GM04503 (cell line): ENCODE measurements at places on chromosomes 7 and 10.

DNA sequence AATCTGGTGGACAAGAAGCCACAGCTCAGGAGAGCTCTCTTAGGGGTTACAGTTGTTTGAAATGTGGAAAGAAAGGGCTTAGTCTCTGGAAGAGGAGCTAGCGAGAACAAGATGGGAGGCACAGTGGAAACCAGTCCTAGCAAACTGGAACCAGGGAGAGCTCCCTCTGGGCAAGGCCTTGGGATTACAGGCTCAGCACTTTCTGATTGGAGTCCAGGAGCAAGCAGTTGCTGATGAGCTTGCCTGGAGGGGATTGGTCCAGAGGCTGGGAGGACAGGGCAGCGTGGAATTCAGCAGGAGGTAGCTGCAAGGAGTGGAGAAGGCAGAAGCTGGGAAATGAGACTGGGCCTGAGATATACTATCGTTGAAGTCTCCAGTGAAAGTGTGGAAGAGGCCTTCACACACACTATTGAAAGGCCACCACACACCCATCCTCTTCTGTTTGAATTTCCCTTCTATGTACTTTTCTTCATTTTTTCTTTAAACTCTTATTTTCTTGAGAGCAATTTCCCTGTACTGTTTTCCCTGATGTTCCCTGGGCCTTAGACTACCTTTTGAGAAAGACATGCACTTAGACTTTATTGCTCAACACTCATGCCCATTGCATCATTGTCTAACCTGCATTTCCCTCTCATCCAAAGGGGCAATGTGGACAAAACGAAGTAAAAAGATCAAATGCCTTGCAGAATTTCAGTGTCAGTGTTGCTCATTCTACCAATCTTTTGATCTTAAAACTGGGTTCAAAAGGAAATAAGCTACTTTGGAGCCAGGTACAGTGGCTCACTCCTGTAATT is 57.8 kb upstream of the LANCL2 start:
- no peak for DNase-seq

DNA sequence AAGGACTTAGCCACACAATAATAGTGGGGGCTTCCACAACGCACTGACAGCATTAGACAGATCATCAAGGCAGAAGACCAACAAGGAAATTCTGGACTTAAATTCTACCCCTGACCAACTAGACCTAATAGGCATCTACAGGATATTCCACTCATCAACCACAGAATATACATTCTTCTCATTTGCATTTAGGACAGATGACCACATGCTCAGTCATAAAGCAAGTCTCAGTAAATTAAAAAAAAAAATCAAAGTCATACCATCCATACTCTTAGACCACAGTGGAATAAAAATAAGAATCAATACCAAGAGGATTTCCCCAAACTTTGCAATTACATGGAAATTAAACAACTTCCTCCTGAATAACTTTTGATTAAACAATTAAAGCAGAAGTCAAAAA is 155.9 kb downstream of the CDK14 start:
- DNase-seq = no peak

DNA sequence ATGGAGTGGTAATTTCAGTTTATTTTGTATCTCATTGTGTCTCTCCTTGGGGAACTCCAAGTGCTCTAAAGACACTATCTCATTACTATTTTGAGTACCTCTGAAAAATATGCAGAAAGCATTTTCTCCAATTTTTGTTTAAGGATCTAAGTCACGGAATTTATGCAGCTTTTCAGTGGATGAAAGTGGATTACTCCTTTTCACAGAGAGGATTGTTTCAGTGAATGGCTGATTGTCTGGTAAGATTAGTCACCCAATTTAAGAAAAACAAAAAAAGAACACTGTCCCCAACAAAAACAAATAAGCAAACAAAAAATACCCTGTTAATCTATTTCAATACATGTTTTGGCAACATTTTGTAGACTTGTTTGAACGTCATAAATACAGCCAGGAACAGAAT is 338.3 kb upstream of the TEX47 start:
- no peak for DNase-seq

GRCh38 chr7:8560501-8560900 is 127.1 kb downstream of the NXPH1 start:
- DNase-seq = no peak

DNA sequence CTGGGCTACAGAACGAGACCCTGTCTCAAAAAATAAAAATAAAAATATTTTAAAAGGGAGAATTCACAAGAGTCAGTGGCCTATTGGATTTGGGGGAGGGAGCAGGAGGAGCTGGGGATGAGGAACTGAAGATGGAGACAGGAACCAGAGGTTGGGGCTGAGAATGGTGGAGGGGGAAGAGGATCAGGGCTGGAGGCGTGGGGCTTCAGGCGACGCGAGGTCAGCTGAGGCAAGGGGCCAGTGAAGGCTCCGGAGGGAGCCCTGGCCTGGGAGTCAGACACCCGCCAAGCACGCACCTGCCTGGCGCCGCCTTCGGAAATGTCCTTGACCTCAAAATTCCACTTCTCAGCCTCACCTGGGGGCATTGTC is 671 bp upstream of the CLEC2L start:
- no peak for DNase-seq

- no peak for DNase-seq
Observed at GRCh38 chr10:131689486-131689885, 211.3 kb upstream of the PPP2R2D start.

- no peak for DNase-seq
Observed at GRCh38 chr7:158828133-158829020, 932 bp downstream of the ESYT2 start.

- no peak for DNase-seq
Observed at GRCh38 chr10:97827702-97828291, 21.8 kb upstream of the GOLGA7B start.

GRCh38 chr10:125999694-126000093 is 103.3 kb downstream of the FANK1 start:
- no peak for DNase-seq

DNA sequence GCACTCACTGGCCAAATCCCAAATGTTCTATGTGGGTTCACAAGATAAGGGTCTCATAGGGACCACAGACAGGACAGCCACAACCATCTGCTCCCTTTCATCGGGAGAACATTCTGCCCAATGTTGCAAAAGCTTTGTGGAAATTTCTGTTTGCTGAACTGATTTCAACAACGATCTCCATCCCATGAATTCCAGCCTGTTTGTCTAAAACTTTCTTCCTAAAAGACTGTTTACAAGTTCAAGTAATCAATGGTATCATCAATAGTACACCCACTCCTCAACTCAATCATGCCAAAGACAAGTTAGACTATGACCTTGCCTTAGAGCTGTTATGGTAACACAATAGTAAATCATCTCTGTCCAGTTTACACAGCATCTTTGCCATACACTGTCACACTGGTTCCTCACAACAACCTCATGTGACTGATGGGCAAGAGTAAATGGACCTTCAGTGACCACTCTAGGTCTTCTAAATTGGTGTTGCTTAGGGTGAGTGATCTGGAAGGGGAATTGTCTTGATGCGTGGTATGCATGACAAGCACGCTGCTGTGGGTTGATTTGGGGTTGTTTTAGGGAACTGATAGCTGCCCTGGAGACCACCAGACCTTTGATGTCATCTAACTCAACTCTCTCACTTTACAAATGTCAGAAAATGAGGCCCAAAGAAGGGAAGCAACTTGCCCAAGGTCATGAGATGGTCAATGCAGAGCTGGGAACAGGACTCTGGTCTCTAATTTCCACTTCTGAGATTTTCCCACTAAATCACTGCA is 95.1 kb downstream of the PPP1R3C start:
- no peak for DNase-seq

GRCh38 chr10:36464291-36464690 is 661.1 kb upstream of the ANKRD30A start:
- no peak for DNase-seq

- DNase-seq = no peak
Observed at GRCh38 chr10:61460835-61461234, 7.7 kb upstream of the TMEM26 start.

GRCh38 chr10:13885238-13885990 is 298.6 kb downstream of the PRPF18 start:
- no peak for DNase-seq

DNA sequence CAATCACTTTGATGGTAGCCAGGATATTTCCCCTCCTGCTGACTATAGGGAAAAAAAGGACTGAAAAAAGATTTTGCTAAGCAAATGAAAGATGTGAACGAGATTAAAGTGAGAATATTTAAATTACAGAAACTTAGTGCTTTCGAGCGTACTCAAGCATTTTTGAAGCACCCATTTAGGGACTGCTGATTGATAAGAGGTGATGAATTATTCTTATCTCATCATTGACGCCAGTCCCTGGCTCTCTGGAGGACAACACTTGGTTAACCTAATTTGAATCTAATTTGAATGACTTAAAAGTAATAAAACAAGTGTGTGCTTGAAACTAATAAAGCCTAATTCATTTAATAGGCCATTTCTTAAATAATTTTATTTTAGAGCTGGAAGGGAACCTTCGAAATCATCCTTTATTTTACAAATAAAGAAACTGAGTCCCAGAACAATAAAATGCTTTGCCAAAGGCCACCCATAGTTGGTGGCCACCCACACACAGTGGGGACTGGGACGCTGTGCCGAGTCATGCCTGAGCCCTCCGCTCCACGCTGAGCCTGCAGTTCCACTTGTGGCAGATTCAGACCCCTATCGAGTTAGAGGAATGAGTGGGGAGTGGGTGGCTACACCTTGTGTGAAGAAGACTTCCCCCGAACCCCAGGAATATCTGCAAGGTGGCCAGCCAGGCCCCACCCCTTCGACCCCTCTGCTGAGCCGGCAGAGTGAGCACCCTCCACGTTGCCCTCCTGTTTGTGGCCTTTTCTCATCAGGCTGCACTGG is 61.1 kb upstream of the SAMD8 start:
- DNase-seq = no peak

GRCh38 chr10:46231087-46231486 is 55.7 kb upstream of the ANTXRL start:
- no peak for DNase-seq

DNA sequence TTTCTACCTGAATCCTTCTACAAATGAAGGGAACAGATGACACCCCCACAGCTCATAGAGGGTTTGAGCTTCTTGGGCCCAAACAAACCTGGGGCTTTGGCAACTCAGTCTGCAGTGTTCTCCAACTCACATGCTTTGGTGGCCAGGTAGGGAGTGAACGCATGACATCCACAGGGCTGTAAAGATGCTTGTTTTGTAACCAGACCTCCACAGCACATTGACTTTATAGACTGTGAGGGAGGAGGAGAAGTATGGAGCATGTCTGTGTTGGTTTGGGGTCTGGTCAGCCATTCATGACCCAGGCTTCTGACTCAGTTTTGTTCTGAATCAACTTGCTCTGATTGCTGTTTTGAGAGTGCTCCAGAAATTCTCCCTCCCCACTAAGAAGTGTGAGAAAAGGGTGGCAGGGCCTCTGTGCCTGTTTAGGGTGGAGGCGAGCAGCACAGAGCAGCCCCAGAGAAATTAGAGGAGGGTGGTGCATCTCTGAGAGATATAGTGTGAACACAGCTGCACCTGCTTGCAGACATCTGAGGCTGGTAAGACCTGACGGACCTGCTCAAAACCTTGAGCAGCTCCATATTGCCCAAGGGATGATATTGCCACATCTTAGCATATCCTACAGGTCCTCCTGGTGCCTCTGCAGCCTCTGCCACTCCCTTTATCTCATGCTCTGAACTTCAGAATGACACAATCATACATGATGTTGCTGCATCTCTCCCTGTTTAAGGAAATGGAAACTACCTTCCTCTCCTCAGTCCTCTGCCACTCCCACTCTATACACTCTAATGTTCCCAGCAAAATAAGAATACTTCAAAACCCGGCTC is 287.7 kb downstream of the ABCA13 start:
- no peak for DNase-seq

GRCh38 chr7:29510028-29510427 is 53.6 kb upstream of the PRR15 start:
- no peak for DNase-seq

- no peak for DNase-seq
Observed at GRCh38 chr10:132685101-132685891, 100.7 kb downstream of the NKX6-2 start.

GRCh38 chr7:152355474-152356057 is 80.2 kb downstream of the KMT2C start:
- DNase-seq = no peak

DNA sequence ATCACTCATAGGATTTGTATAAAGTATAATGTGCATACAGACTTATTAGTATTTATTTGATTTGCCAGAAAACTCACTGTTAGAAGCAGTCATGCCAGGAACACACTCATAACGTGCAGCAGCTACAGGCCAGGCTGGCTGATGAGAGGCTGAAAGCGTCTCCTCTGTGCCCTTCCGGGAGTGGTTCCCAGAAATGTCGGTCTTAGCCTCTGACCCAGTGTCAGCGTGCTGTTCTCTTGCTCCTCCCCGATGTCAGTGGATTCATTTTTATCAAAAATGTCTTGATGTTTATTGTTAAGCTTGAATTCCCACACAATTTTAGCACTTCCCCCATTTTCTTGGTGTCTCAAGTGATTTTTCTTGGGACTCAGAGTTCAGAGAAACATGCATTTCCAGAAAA is 33.3 kb upstream of the GARS1 start:
- no peak for DNase-seq

GRCh38 chr7:898855-899681 is 22.7 kb downstream of the GET4 start:
- DNase-seq = no peak

DNA sequence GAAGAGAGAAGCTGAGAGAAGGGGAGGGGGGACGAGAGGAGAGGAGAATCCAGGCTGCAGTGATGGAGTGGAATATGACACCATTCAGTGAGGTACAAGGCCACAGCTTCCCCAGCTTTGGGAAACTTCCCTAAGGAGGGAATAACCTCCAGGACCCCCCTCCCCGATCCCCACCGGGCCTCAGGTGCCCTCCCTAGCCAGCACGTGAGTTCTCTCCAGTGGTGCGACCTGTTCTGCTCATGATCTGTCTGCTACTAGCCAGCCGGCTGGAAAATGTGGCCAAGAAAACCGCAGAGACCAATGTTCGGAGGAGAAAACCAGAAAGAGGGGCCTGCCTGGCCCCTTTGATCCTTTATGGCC is 39.9 kb upstream of the AGK start:
- no peak for DNase-seq

DNA sequence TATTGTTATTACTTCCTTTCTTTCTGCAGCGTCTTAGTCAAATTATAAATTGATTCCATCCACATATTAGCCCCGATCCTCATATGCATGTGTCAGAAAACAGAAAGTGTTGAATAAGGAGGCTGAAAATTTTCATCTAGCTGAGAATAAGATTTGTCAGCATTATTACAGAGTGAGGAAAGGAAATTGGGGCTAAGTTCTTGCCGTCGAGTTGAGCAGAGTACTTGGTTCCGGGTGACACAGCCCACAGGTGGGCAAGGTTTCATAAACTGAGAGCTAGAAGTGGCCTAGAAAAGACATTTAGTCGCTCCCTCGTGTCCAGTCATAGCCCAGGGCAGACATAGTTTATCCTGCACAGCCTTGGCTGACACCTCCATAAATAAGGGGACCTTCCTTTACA is 461.7 kb upstream of the GALNT17 start:
- no peak for DNase-seq

DNA sequence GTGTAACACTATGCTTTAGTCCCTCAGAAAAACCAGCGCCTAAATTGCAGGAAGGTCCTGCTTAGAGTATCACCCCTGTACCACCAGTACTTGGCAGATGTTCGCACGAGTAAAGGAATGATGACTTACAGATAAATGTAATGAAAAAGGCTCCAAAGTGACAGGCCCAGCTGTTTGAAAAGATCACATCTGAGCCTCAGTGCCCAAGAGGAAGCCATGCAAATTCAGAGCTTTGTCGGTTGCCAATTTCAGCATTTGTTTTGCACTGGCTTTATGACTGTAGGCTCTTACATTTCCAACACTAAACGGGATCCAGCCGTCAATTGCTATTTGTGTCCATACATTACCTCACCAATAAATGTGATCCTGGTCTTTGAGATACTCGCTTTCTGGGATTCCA is 60.6 kb upstream of the GAD2 start:
- no peak for DNase-seq

- no peak for DNase-seq
Observed at GRCh38 chr7:5177060-5177459, 13.0 kb upstream of the WIPI2 start.
